Epithelial cell of prostate (primary cell): ENCODE measurements at places on chromosomes 2 and 18.

GRCh38 chr18:43034683-43035500, 80.6 kb downstream of the RIT2 start:
- DNase-seq, result peak; percentile 8

GRCh38 chr18:23683671-23684070, 5.6 kb upstream of the LAMA3 start:
- no peak for DNase-seq

DNA sequence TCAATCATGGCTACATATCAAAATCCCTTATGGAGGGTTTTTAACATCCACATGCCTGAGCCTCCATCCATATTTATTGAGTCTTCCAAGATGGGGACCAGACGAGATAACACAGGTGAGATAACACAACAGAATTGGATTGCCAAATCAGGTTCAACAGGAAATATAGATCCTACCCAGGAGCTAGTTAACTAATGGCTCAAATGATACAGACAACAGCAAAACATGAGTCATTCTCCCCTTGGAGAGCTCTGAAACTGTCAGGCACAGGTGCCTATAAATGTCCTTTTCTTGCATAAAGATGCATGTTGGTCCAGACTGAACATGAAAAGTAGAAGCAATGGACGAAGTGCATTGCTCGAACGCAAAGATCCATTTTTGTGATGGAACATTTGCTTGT, 202.2 kb downstream of the CDH20 start:
- DNase-seq, result no peak

- DNase-seq, result no peak
Observed at GRCh38 chr2:74428675-74429074, 7.1 kb downstream of the WDR54 start.
